ENCODE measurements at places on chromosomes 16 and 17.
A peak's percentile ranks its signal among the peaks of the same experiment; 100 is the strongest.

GRCh38 chr17:81230043-81230820, 7.5 kb upstream of the CEP131 start:
- no peak for DNase-seq

GRCh38 chr17:8162233-8162996, at the start of gene VAMP2:
TSS of gene VAMP2 (minus strand) at chr17:8162948. CDS start at chr17:8162879, 69 bp downstream.
- DNase-seq: no peak

GRCh38 chr17:34706029-34706428, 126.6 kb downstream of the TMEM132E start:
- no peak for DNase-seq

DNA sequence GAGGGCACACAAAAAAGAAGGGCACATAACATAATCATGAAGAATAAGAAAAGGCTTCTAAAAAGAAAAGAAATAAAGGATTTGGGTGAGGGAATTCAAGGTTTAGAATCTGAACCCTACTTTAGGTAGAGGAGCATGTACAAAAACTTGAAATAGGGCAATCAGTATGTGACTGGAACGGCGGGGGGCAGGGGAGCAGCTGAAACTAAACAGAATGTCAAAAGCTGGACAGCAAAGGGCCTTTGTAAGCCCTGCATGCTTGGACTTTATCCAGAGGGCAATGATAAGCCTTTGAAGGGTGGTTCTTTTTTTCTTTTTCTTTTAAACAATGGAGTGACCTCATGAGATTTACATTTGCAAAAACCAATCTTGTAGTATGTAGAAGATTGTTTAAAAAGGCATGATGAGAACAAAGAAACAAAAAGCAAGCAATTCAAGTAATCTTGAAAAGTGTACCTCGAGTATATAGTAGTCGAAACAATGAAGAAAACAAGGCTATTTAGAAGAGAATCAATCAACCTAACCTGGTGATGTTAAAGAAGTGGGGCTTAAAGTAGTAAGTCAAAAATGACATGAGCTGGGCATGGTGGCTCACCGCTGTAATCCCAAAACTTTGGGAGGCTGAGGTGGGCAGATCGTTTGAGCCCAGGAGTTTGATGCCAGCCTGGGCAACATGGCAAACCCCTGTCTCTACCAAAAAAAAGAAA, 46.7 kb upstream of the ANKFY1 start:
- no peak for DNase-seq

GRCh38 chr17:57480438-57481196, 224.3 kb downstream of the MSI2 start:
- DNase-seq: no peak

DNA sequence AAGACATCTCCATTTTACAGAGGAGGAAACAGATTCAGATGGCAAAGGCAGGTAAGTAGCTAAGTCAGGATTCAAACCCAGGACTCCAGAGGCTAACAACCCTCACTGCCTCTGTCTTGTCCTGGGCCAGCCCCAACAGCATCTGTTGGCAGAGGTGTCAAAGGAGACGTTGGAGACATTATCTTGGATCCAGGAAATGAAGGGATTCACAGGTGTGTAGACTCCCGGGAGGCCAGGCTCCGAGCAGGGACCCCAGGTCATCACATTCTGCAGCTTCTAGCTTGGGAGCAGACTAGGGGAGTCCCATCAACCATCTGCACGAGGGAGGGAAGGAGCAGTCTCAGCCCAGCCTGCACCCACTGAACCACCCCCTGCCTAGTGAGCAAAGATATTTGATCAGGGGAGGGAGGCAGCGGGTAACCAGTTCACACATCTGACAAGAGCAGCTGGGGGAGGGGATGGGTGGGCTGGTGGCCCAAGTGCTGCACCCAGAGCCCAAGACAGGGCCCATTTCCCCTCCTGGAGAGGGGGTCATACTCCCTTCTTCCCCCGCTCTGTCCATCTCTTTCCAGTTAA, 1.0 kb upstream of the B9D1 start:
- DNase-seq: no peak

DNA sequence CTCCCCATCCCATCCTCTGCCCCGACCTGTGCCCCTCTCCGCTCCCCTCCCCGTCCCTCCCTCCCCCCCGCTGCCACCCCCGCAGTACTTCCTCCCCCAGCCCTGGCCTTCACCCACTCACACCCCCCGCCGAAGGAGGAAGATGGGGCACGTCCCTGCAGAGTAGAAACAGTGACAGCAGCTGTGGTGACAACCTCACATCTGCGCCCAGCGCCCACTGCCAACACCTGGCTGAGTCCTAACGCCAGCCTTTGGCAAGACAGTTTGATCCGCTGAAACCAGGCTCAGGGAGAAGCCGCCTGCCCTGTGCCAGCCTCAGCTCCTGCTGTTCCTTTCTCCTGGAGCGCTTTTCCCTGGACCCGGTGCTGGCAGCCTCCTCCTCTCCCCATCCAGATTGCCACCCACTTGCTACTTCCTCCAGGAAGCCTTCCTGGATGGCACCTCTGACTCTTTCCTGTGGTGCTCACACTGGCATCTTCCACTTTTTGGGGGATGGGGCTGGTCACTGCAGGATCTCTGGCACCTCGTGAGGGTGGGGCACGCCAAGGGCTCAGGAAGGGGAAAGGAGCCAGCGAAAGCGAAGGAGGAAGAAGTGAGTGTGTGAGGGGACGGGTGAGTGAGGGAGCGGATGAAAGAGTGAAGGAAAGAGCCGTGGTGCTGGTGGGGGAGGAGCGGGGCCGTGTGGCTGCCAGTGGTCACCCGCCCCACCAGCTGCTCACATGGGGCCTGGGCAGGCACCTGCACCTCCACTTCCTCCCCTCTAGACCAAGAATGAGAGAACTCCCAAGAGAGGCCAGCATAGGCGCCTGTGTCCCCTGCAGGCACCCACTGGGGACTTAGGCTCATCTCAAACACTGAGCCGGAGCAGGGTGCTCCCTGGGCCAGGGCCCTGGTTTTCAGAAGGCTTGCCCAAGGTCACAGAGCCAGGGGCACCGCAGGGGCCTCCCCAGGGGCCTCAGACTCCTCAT, 27.0 kb downstream of the ZFPM1 start:
- DNase-seq: no peak

- DNase-seq: no peak
These were observed 133.5 kb downstream of the FTO start for GRCh38 chr16:53837426-53837825.

GRCh38 chr17:82101301-82101715, 3.3 kb upstream of the FASN start:
- no peak for DNase-seq

DNA sequence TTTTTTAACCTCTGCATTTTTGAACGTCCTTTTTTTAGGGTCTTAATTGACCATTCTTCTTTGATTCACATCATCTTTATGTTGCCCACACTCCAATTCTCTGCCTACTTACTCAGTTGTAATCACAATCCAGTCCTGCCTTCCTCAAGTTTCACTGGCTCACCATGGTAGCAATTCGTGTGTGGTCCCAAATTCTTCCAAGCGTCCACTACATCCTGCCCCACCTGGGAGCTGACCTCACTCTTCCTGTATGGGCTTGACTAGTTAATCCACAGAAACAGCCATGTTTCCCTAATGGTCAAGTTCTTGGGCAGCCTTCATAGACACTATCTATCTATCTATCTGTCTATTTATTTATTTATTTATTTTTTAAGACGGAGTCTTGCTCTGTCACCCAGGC, 7.1 kb downstream of the TLCD2 start:
- DNase-seq: no peak

DNA sequence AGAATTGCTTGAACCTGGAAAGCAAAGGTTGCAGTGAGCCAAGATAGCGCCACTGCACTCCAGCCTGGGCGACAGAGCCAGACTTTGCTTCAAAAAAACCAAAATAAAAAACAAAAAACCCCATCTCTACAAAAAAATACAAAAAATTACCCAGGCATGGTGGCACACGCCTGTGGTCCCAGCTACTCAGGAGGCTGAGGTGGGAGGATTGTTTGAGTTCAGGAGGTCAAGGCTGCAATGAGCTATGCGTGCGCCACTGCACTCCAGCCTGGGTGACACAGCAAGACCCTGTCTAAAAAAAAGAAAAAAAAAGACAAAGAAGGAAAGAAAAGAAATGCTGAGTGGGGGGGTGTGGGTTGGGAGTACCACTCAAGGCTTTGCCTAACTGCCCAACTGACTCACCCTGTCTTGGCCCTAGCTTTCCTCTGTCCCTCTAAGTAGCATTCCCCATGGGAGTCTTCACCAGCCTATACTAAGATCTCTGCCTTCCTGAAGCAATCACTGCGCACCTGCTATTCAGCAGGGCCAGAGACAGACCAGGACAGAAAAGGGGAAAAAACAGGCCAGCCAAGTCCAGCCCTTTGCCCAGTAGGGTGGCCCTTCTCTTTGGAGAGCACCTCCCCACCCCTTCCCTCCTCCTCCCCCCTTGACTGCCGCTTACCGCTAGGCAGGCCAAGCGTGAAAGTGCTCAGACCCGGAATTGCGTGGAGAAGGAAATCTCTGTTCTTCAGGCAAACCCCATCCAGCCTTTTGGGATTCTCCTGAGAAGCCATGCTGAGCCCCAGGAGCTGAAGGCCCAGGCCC, 45.8 kb downstream of the RTN4RL1 start:
- DNase-seq: no peak

DNA sequence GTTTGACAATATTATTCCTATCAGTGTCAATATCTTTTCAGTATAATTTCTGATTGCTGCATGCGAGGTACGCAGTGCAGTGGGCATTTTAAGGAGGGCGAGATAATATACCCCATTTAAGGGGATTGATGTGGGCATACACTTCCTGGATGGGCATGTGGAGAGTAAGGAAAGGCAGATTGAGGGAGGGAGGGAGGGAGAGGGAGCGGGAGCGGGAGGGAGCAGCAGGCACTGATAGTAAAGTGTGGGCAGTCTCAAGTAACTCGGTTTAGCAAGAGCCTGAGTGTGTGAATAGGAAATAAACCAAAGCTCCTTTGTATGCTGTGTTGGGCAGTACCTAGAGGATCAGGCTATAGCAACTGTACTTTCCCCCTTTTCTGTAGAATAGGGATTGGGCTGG, 5.1 kb downstream of the BPTF start:
- no peak for DNase-seq

GRCh38 chr16:80080287-80080851, 460.4 kb upstream of the DYNLRB2 start:
- DNase-seq: no peak

GRCh38 chr16:64745258-64745930, 376.5 kb downstream of the CDH11 start:
- DNase-seq: no peak

DNA sequence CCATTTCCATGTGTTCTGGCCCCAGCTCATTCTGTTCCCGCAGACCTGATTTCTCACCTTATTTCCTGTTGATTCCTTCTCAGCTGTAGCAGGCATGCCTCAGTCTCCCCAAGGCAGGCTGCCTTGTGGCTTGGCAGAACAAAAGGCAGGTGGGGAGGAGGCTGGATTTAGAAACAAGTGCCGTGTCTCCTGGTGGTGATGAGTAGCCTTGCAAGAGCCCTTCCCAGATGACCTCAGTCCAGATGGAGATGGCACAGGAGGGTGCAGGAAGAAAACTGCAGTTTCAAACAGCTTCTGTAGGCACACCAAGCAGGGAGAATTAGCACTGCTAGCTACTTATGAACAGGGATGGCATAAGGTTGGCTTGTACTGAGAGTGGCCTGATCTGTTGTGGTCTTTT, 64.6 kb downstream of the ARHGAP44 start:
- DNase-seq: no peak

GRCh38 chr16:27275394-27275793, 6.8 kb upstream of the NSMCE1 start:
- DNase-seq: no peak

DNA sequence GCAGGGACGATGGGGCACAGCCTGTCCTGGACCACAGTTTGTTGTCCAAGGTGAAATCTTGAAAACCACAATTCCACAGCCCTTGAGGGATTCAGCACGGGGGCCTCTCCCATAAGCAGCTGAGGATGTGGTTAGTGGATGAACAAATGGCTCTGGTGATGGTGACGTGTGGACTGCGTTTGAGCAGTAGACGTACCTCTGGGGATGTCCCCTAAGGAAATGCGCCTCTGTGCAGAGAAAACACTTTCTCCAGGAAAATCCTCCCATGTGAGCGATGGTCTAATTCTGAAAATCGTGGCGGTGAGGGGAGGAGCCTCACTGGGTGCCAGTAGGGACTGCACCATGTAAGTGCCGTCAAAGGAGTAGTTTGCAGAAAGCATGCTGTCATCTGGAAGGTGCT, 2.7 kb upstream of the SEPTIN12 start:
- DNase-seq: no peak

DNA sequence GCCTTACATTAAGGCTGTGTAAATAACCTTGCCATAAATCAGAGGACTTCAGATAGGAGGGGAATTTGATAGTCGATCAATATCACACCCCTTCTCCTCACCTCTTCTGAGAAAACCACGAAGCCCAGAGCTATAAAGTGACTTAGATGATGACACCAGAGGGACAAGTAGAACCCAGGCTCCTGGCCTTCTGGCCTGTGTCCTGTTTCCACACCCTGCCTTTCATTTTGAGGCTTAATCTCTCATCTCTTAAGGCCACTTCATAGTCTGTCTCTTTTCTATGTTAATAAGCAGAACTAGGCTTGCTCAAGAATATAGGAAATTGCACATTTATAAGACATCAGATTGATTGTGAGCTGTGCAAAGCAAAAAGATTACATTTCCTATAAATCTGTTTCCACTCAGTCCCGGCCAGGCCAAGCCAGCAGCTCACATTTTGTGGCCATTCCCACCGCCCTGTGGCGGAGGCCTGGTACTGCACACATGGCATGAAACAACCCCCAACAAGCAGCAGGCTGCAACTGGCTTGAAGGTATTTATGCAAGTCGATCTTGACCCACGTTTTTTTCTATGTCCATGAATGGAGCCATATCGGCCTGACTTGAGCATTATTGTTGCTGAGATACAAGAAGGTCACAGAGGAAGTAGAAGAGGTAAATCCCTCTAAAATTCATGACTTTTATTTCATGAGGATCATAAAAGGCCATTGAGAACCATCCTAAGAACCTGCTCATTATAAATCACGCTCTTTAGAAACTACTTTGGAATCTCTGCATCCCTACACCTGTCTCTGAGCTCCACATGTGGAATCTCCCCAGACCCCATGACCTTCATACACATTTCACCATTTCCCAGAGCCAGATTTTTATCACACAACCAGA, 93.7 kb downstream of the PMP22 start:
- peak; percentile 74 for DNase-seq

GRCh38 chr16:25626172-25626571, 65.6 kb upstream of the HS3ST4 start:
- DNase-seq: no peak

GRCh38 chr17:44898768-44899073, 524 bp downstream of the EFTUD2 start:
- DNase-seq: no peak

DNA sequence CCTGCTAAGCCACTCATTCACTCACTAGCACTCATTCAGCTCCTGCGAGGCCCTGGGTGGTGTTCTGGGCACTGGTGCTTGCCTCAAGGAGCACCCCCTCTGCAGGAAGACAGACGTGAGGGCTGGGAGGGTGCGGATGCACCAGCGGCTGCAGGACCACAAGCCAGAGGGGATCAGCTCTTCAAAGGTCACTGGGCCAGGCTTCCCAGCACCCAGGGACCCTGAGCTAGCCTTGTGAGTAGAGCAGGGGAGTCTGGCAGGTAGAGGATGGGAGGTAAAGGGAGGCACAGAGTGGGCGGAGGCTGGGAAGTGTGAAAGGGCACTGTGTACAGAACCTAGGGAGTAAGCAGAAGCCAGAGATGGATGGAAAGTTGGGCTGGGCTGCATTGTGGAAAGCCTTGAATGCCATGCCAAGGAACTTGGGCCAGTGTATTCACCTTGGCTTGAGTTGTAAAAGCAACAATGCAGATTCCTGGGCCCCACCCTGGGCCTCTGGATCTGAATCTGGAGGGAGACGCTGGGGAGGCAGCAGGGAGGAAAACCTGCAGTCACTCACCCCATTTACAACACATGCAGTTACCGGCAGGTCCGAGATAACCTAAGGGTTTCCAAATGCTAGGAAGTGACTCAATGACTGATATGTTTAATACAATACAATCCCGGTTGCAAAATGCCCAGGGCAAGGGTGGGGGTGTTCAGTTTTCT, 1.7 kb downstream of the IL4R start:
- DNase-seq: peak; percentile 91
